ENCODE measurements at places on chromosomes 4 and X.

DNA sequence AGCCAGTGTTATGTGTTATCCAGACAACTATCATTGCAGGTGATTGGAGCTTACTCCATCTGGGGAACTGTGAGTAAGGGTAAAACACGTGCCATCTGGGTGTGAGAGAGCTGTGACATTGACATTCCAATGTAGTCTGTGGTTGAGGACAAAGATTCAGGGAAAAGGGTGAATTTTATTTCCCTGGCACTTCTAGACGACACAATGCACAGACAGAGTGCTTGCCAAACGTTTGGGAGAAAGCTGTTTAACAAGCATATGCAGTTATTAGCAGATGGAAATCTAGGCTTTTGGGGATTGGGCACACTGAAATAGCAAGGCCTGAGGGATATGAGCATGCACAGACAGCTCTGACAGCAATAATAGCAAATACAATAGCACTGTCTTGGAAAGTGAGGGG, 21.3 kb upstream of the CTSO start:
- DNase-seq: no peak

- peak; percentile 64 for DNase-seq
These were observed 128.9 kb upstream of the TRPC5 start for GRCh38 chrX:112211459-112211858.

- DNase-seq: no peak
These were observed 293.0 kb upstream of the CLNK start for GRCh38 chr4:10977534-10977933.

- DNase-seq: no peak
These were observed 217.4 kb upstream of the FGF13 start for GRCh38 chrX:138928737-138929459.

- no peak for DNase-seq
These were observed 23.8 kb downstream of the PPP1R2C start for GRCh38 chrX:42754115-42754514.

- DNase-seq: no peak
These were observed 12.8 kb downstream of the MECP2 start for GRCh38 chrX:154084449-154085300.

DNA sequence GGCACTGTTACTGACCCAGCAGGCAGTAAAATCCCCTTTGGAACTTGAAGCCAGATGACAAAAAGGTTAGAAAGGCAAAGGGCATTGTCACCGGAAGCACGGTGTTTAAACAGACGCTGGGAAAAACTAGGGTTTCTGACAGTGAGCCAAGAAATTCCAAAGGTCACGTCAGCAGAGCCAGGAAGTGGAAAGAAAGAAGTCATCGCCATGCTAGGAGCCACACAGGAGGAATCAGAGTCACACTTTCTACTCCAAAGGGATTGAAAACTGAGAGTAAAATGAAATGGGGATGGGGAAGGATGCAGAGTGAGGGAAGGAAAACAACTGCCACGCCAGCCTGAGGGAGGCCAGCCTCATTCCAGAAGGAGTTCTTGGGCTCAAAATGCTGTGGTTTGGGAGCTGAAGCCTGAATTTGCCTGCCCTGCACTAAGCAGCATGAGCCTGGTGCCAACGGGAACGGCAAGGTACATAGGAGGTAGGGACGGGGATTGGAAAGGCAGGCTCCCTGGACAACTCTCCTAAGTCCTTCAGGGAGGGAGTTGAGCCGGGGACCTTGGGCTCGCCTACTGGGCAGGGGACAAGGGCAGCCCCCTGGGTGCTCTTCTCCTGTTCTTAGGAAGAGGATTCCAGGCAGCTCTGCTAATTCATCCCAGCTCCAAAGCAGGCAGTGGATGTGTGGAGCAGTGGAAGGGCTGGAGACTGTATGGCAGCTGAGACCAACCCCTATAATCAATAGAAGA, 66.8 kb downstream of the SOWAHB start:
- no peak for DNase-seq

- DNase-seq: no peak
These were observed 149.2 kb upstream of the ANKRD50 start for GRCh38 chr4:124861761-124862160.

DNA sequence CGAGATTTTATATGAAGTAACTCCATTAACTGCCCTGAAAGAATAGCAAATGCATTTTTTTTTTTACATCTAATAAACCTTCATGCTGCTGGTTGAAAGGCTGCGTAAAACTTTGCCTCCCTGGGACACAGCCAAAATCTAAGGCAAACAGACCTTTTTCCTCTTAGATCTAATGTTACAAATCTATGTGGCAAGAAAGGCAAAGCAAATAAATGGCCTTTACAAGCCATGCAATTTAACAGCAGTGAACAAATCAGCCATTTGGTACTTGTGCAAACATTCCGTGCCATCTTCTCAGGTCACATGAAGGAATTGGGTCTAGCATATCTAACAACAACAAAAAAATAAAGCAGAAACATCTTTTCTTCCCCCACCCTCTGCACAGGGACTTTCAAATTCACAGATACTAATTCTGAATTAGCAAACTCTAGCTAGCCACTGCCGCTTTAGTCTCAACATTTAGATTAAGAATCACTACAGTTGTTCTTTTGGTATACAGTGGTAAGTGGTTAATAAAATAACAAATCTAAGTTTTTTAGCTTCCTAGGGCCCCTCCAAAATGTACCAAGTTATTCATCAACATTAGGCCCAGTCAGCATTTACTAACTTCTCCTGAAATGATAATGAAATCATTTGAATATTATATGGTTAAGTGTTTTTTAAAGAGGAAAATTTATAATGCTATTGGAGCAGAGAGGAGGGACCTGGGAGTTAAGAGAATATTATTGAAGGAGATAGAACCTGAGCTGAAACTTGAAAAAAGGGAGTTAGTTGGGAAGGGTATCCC, 593.8 kb downstream of the SMARCA1 start:
- no peak for DNase-seq

DNA sequence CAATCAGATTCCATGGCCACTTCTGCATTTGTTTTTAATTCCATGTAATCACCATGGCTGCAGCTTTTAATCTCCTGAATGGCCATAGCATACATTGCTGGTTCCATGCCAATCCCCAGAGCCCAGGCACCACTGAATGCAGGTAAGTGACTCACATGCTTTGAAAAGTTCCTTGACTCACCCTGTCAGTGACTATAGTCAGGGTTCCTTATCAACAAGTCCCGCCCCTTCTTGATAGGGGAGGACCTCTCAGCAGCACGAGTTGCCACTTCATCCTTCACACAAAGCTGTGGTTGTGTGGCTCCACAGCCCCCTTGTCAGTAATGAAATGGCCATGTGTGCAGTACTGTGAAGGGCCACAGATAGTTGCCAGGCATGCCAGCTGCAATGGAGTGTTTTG, 516.6 kb downstream of the PPARGC1A start:
- no peak for DNase-seq

DNA sequence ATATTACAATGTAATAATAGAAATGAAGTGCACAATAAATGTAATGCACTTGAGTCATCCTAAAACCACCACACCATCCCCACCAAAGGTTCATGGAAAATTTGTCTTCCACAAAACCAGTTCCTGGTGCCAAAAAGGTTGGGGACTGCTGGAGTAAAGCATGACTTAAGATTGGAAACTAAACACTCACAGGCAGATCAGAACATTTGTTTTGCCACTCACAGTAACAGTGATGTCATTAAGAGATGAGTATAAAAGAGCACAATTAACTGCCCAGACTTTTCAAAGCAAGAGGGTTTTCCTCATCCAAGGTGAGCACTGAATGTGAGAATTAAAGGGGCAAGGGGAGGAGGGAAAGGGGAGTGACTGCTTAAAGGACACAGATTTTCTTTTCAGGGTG, 35.6 kb downstream of the MAP7D3 start:
- DNase-seq: no peak

DNA sequence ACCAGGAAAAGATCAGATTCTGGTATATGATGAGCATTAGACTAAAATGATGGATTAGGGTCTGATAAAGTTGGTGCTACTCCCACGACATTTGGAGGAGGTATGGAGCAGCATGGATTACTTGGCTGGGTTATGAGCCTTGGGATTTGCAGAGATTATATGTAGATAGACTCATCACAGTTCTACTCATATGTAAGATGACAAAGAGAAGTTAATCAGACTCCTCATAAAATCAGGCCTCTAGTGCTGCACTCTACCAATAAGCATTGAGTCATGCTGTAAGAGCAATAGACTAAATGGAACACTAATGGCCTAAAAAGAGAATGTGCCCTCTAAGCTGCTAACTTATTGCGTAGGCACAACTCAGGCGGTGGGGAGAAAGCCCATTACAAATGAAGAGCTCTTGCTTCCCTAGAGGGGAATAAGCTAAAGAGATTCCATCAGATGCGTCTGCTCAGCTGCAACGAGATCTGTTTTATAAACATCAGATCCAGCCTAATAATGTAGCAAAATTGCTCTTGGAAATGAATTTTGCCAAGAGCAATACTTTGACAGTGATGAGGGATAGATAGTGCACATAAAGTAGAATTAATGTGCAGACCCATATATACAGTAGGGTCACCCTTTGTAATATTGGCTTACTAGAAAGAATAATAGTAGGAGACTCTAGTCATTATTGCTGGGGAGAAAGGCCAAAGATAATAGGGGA, 17.5 kb downstream of the LIAS start:
- DNase-seq: no peak

GRCh38 chrX:78029663-78030062, 60.2 kb upstream of the PGAM4 start:
- DNase-seq: peak; percentile 13

DNA sequence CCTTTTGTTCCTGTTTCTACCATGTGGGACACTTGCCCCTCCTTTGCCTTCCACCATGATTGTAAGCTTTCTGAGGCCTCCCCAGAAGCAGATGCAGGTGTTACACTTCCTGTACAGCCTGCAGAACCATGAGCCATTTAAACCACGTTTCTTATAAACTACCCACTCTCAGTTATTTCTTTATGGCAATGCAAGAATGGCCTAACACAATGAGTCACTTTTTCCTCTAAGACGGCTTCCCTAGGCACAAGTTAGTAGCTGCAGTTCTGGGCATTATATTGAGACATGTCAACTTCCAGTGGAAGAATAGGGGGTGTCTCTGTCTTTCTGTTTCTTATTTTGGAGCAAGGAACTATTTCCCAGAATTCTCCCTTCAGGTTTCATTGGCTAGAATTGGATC, 32.9 kb upstream of the DIPK2B start:
- no peak for DNase-seq

GRCh38 chr4:39559626-39560025, 32.4 kb upstream of the UGDH start:
- no peak for DNase-seq

- DNase-seq: no peak
These were observed 29.7 kb upstream of the HPSE start for GRCh38 chr4:83364312-83364711.

- no peak for DNase-seq
These were observed 87.4 kb downstream of the ADGRA3 start for GRCh38 chr4:22428441-22428840.

DNA sequence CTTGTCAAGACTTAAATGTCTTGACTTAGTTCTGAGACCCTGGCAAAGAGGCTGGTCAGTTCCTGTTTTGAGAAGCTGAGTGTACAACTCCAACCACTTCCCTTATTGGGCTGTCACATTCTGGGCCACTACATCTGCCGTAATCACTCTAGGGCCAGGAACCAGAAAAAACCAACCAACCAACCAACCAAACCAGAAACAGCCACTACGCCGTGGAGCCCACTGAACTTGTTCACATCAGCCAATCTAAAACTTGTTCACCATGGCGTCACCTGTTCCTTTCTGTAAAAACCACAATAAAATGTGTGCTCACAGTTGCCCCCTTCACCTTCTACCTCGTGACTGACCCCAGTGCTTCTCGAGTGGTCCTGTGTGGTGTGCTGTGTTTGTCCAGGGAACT, 107.3 kb downstream of the JADE1 start:
- DNase-seq: no peak

GRCh38 chr4:14695095-14695845, 307.0 kb upstream of the CPEB2 start:
- DNase-seq: no peak

GRCh38 chr4:77028246-77028645, 47.5 kb downstream of the CCNI start:
- peak; percentile 80 for DNase-seq

- DNase-seq: no peak
These were observed 173.8 kb upstream of the DCAF12L2 start for GRCh38 chrX:126339928-126340327.

DNA sequence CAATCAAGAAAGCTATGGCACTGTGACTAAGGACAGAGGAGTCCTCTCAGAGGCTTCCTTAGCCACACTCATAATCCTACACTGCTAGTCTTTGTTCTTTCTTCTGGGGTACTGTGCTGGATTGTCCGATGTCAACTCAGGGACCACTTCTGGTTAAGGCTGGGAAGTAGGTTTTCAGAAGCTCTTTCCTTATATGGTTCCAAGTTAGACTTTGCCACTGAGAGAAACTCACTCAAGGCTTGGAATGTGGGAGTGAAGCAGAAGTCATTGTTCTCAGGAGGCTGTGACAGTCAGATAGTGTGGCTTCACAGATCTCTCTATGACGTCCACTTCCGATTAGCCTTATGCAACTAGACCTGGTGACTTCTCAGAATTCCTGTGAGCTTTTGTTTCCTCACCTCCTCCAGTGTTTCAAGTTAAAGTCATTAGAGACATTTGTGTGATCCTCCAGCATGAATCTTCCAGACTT, 317.3 kb upstream of the F9 start:
- no peak for DNase-seq

GRCh38 chrX:139018436-139018835, 306.9 kb upstream of the FGF13 start:
- DNase-seq: no peak

DNA sequence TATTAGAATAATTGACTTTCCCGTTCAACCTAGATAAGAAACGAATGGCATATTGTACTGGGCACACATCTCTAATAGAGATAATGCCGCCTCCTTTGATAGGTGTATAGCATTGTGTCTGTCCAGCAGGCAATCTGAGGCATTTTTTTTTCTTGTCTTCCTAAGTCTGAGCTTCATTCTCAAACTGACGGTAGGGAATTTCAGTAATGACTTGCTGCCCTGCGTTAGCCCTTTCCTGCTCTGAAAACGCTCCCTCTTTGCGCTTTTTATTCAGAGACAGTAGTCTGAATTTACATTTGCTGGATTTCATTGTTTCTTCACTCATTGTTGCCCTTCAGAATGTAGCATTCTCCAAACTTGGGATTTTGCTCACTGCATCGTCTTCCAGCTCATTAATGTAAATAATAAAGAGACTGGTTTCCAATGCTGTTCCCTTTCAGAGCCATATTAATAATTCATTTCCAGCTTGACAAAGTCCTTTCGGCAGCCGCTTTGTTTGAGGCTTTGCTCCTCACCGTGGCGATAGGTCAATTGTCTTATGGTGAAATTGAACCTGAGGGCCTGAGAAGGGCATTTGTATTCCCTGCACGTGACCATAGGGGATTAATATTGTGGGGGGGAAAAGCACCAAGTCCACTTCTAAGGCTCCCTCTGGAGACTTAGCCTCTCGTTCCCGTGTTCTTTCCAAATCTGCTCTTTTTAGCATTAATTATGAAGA, 412.1 kb downstream of the SMARCA1 start:
- no peak for DNase-seq

DNA sequence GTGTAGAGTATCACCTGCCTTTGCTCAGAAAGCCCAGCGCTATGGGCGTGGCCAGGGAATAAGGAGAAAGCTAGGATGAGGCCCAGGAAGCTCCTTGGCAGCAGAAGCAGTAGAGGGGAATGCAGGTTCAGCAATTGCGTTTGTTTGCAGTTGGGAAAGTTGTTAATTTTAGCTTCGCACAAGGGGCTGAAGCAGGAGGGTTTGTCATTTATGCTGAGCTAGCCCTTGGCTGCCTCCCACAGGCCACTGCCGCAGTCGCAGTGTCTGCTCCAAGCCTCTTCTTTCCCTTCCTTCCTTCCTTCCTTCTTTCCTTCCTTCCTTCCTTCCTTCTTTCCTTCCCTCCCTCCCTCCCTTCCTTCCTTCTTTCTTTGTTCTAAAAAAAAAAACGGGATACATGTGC, 21.5 kb downstream of the FRMPD3 start:
- DNase-seq: no peak

GRCh38 chr4:155569960-155570515, 96.6 kb upstream of the GUCY1A1 start:
- no peak for DNase-seq

Measured in activated CD4-positive, alpha-beta T cell treated with anti-CD3 and anti-CD28 coated beads, Interleukin-2, Interleukin-4, amounts not matched to agents 100 ng/mL and 50 ng/mL, durations not matched to agents 16 hours and 8 hours (primary cell).